ENCODE measurements at places on chromosomes 1 and 21.

DNA sequence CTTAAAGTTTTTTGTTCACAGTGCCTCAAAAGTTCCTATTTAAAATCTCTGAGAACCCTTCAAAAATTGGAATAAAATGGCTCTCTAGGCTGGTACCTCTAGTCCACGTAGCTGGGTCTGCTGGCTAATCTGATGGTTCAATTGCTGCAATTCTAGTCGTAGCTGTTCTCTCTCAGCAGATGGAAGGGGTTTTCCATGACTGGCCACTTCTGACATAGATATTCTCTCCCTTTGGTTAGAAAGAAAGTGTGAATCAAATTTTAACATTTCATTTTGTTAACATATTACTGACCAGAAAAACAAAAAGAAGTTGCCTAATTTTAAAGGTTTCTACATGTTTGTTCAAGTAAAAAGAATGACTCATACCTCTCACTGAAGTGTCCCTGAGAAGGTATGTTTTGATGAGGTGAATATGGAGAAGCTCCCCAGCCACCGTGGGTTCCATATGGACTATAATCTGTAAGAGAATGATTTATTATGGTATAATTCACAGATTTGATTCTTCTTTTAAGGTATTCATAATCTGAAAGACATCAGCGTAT is 29.3 kb upstream of the SERPINC1 start:
- DNase-seq: no peak

DNA sequence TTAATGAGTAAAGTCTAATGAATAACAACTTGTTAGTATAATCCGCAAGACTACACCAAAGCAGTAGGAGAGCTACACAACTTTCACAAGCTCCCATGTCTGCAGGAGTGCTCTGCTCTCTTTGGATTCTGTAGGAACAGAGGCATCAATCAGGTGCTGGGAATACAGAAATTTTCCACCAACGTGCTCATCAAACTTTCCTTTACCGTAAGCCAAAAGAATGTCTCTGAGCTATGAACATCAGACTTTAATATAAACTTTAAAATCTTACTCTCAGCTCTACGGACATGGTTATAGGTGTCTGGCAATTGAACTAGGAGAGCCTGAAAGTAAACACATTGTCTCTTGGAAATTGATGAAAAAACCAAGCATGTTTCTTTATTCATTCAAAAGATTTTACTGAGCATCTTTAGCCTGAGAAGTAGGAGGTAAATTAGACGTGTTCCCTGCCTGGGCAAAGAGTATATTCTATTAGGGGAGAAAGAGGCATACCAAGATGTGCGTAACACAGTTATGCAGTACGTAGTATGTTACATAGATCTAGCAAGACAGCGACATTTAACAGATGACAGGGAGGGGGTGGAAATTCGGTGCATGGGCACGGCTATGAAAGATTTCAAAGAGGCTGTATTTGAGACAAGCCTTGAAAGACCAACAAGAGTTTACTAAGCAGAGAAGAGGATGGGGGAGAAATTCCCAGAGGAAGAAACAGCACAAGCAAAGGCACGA is 85.2 kb downstream of the TM2D1 start:
- no peak for DNase-seq

DNA sequence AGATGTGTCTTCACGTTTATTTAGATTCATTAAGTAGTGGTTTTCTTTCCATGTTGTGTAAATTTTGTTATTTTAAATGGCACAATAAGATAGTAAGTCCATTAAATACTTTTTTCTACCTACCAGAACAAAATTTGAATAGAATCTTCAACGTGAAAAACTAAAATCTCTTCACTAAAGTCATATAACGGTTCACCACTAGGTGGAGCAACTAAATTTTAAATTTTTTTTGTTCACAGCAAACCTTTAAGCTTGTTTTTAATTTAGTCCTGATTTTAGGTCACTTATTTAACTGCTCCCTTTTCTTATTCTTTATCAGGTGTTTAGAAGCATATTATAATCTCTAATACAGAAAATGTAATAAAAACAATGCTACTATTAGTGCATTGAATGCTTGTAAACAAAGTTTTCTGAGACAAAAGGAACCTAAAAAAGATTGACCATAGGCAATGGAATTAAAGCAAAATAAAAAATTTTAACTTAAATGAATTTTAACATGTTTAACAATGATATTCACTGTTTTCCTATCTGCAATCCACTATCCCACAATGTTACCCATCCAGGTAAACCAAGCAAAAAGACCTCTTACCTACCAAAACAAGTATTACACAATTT is 28.3 kb upstream of the PKN2 start:
- no peak for DNase-seq

DNA sequence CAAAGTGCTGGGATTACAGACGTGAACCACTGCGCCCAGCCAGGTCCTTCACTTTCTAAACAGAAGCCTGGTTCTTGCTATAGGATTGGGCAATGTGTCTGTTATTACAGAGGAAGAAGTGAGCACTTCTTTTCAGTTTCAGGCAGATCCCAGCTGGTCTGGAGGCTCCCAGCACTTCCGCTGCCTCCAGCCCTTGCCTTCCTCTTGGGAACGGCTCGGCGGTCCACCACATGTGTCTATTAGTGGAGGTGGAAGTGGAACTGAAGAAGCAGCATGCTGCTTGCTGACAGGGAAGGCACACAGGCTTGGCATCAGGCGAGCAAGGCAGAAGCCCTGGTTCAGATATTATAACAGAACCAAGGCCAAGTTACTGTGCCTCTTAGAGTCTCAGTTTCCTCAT is 17.0 kb downstream of the MKNK1 start:
- DNase-seq: no peak

DNA sequence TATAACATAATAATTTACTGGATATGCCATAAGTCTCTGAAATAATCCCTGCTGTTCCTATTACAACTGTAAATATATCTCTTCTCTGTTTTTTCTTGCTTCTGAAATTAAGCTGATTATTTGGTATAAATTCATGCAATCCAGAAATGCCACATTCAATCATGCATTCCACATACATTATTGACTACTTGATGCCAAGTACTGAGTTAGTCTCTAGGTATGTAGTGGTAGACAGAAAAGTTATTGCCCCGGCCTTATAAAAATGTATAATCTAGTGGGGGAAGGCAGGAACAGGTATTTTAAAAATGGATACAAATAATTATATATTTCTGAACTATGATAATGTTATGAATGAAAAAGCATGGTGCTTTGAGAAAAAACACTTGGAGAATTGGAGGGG is 338.6 kb upstream of the SNX7 start:
- DNase-seq: no peak

DNA sequence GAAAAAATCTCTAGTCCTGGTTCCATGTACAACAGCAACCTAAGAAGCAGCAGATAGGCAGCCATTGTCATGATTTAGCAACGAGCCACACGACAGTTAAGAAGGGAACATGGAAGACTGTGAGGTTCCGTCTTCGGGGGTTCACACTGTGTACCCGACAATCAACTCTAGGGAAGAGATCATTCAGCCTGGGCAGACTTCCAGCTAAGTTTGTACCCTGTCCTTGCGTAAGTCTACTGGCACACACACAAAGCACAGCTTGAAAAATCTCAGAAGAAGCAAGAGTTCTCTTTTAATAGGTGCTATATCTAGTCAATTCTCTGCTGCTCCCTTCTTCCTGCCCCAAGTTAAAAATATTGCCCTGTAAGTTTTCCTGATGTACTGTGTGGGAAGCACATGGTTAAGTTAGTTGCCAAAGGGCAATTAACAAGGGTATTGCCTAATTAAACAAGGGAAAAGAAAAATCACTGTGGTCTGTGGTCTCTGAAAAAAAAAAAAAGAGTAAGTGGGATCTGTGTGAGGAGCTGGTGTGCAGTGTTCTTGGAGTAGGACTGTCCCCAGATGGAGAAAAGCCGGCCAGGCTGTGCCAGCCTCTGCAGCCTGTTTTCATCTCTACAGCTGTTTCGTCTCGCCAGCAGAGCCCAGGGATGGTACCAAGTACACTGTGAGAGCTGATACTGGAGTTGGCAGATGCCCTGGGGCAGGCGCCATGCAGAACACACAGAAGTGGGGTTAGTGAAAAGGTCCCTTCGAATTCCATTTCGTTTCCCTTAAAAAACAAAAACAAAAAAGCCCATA is 6.4 kb upstream of the MYBPHL start:
- DNase-seq: no peak

GRCh38 chr1:91877574-91878208 is 8.3 kb downstream of the TGFBR3 start:
- no peak for DNase-seq

DNA sequence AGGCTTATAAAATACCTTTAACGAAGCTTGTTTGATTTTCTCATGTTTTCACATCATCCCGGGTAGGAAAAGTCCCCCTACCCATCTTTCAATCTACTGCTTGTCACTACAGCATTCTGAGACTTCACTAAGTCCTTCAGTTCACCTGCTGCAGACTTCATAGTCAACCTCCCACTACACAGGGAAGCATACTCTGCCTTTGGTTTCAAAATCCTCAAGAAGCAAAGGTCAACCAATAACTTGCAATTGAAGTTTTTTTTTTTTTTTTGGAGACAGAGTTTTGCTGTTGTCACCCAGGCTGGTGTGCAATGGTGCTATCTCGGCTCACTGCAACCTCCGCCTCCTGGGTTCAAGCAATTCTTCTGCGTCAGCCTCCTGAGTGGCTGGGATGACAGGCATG is 4.7 kb upstream of the PTPN22 start:
- DNase-seq: no peak

DNA sequence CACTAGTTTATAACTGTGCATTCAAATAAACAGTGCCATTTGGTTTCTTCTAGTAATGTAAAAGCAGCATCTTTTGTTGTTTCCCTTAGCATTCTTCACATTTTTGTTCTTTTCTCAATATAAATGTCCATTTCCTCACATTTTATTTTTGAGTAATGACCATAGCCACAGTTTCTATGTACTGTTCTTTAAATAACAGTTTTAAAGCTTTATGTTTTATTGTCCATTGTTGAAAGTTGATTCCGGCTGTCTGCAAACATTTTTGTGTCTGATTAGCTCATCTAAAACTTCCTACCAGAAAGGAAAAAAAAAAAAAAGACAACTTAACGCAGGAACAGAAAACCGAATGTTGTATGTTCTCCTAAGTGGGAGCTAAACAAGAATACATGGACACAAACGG is 139.7 kb downstream of the MAGI3 start:
- DNase-seq: no peak

All from AG09309 (cell line).